ENCODE measurements at places on chromosomes 2 and 18.
A peak's percentile ranks its signal among the peaks of the same experiment; 100 is the strongest.

DNA sequence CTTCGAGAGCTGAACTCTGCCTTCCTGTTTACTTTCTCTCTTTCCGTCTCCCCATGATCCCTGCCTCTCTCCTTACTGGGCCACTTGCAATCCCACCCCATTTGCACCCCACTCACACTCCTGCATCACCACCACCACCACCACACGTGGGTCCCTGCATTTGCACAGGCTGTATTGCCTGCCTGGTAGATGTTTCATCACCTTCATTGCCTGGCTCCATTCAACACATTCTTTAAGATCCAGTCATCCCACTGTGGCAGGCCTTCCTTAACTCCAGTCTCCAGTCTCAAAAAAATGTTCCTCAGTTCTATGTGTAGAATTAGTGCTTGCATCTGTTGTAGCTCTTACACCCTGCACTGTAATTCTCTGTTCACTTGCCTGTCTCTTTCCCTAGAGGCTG is 13.9 kb downstream of the NOSTRIN start:
- no peak for DNase-seq

DNA sequence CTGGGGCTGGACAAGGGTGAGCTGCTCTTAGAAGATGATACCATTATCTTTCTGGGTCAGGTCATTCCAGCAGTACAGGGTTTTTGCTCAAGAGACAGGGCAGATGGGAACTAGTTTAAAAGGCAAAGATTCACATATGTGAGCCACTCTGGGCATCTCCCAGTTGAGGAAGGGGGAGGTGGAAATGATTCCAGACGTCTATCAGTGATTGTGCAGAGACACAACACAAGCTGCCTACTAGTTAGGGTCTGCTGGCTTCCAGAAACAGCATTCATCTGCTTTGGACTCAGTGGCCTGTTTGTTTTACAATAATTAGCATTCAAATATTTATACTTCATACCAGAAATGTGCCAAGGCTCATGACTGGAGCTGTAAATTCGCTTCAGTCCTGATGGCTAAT is 32.3 kb downstream of the ST6GAL2 start:
- no peak for DNase-seq

GRCh38 chr2:196925768-196926561 is 542 bp downstream of the PGAP1 start:
- no peak for DNase-seq

DNA sequence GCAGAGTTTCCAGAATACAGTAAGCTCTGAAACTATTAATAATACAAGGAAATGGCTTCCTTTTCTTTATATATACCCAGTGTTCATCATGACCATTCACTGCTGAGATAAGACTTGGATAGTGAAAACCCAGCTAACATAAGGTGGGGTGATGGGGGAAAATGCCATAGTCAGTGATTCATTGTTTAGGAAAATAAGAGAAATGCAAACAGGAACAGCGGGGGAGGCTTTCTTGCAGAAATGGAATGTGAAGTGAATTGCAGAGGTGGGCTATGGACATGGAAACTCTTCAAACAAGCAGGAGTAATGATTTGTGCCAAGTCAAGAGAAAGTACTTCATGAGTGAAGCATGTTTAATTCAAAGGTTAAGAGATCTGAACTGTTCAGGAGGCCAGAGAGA is 519.4 kb downstream of the TDRD15 start:
- DNase-seq: no peak

DNA sequence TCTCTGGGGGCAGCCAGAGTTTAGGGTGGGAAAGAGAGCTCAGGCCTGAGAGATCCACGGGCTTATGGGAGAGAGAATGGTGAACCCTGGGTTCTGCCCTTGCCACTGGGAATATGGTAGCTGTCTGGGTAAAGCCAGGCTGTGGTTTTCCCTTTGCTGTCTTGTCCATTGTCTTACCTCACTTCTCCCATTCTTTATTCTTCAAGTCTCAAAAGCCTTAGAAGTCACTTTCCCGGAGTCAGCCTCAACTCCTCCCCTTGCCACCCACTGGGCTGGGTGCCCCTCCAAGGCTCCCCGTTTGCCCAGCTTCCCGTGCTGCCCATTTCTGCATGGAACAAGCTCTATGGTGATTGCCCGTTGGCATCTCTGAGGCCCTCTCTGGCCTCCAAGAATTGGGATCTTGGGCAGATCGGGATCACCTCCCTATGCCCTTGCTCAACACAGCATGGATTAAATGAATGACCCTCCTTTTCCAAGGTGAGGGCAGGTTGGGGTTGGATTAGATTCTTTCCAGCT is 228.2 kb downstream of the HAUS1 start:
- DNase-seq: no peak

- no peak for DNase-seq
Observed at GRCh38 chr18:78587096-78587495, 392.5 kb upstream of the SALL3 start.

- no peak for DNase-seq
Observed at GRCh38 chr2:135163306-135163705, 111.2 kb downstream of the RAB3GAP1 start.

- DNase-seq: no peak
Observed at GRCh38 chr2:212538305-212539071, at the start of gene ERBB4. ERBB4 (minus strand) TSS chr2:212538802; CDS start chr2:212538530, 272 bp downstream.

DNA sequence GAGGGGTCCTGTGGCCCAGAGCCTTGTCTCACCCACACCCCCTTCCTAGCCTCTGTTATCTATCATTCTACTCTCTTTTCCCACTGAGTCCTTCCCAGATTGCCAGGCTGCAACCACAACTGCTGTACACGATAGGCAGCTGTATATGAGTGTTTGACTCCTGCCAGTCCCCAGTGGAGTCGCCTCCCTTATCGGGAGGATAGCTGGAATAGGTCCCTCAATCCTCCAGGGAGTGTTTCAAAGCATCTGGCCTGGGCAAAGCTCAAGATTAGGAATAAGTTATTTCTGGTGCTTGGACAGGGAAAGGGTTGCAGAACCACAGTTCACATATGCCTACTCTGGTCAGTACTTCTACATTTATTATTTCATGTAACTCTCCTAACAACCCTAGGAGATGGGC is 4.8 kb downstream of the MSGN1 start:
- no peak for DNase-seq

DNA sequence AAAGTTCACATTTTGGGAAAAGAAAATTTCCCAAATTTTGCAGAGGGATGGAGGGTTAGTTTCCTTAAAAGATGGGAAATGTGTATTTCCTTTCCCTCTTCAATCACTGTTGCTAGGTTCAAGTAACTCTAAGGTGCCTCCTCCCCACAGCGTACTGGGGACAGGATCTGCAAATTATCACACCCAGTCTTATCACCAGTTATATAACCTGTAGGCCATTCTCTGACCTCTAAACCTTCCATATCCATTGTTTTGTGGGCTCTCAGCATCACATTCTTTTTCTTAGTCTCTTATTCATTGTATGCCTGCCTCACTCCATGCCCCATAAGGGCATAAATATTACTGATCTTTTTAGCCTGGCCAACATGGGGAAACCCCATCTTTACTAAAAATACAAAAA is 3.6 kb upstream of the MTHFD2 start:
- DNase-seq: no peak

GRCh38 chr2:109351164-109351756 is 222.3 kb downstream of the SH3RF3 start:
- DNase-seq: no peak

GRCh38 chr18:45954070-45954934 is 12.8 kb downstream of the EPG5 start:
- DNase-seq: no peak

DNA sequence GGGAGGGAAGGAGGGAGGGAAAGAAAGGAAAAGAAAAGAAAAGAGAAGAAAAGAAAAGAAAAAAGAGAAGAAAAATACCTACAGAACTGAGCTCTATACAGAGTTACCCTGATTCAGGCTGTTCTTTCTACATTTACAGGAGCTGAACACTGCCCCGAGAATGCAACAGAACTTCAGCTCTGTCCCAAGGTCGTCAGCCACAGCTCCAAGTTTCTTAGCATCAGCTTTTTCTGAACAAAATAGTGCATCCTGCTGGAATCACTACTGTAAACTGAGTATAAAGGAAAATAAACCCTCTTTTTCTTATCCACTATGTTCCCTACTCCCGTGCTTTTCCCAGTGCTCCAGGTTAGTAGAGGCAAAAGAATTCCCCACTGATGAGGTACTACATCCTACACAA is 4.7 kb upstream of the PPP4R1 start:
- DNase-seq: no peak

DNA sequence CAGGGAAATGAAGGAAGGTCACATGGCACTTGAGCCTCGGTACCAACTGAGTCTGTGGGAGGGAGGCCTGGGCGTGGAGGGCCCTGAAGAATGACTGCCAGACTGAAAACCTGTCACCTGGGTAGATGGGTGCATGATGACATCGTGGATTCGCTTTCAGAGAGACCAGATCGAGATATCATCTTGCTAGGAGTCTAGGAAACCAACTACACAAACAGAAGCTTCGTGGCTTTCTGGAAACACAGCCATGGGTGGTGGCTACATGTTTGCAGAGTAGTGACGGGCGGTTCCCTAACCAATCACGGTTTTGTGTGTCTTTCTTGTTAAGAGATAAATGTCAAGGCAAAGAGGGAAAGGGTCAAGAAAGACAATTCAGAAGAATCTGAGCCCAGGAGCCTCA is 155.0 kb downstream of the EIPR1 start:
- DNase-seq: peak; percentile 47

GRCh38 chr18:58275176-58275575 is 231.2 kb downstream of the NEDD4L start:
- DNase-seq: no peak

GRCh38 chr2:43531251-43531650 is 64.6 kb downstream of the THADA start:
- no peak for DNase-seq

DNA sequence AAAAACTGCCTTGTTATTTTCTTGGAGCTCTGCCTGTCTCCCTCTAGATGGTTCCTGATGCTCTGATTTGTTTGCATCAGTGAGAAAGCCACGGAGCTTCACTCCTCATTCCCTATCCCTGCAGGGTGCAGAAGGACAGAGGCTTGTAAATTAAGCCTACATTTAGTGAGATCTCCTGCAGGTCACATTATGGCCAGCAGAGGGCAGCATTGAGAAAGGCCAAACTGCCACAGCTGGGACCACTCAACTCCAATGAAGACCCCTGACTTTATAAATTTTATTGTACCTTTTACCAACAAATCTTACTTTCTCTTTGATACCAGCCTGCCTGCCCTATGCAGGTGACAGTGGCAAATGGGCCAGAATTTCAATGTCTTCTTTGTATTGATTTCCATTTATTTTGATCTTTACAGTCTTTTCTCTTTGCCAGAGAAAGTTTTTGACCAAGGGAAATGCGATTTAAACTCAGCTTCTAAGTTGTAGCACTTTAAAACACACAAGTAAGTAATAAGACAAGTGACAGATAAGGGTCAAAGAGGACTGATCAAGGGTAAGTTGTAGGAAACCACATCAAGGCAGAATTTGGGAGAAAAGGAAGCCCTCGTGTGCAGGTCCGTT is 1029.1 kb upstream of the KLHL29 start:
- DNase-seq: peak; percentile 41

GRCh38 chr2:236628256-236628901 is 58.8 kb downstream of the ACKR3 start:
- DNase-seq: no peak

- no peak for DNase-seq
Observed at GRCh38 chr2:8876628-8877027, 39.2 kb upstream of the KIDINS220 start.
